ENCODE measurements at places on chromosomes 4 and X.

DNA sequence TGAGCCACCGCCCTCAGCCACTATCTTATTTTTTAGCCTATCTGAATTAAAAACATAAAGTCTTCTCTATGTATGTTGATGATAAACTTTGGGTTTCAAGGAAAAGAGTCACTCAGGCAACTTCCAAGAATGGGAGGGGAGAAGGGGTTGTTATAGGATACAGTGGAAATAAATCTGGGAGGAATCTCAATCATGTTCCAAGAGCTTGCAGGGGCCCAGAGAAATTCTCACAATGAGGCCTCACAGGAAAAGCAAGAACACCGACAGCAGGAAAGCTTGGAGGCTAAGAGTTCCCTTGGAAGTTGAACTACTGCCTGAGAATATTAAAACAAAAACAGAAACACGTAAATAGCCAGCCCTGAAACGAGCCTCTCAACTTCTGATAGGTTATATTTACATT, 384.6 kb upstream of the IGFBP7 start:
- DNase-seq = no peak

DNA sequence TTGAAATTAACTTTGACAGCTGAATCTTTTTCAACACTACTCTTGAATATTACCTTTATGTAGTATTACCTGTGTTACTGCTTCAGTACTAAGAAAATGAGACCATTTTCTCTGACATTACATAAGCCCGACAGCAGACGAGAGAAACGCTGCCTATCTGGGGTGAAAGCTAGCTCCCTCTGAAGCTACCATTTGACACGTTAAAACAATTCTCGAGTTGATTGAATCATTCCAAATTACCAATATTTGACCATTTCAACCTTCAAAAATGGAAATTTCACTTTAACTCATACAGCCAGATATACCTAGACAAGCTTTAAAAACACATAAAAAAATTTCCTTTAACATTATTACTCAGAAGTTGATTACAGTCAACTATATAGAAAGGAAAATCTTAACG, 836 bp downstream of the GPM6A start:
- no peak for DNase-seq

- no peak for DNase-seq
Observed at GRCh38 chr4:17911608-17912007, 100.8 kb downstream of the NCAPG start.

DNA sequence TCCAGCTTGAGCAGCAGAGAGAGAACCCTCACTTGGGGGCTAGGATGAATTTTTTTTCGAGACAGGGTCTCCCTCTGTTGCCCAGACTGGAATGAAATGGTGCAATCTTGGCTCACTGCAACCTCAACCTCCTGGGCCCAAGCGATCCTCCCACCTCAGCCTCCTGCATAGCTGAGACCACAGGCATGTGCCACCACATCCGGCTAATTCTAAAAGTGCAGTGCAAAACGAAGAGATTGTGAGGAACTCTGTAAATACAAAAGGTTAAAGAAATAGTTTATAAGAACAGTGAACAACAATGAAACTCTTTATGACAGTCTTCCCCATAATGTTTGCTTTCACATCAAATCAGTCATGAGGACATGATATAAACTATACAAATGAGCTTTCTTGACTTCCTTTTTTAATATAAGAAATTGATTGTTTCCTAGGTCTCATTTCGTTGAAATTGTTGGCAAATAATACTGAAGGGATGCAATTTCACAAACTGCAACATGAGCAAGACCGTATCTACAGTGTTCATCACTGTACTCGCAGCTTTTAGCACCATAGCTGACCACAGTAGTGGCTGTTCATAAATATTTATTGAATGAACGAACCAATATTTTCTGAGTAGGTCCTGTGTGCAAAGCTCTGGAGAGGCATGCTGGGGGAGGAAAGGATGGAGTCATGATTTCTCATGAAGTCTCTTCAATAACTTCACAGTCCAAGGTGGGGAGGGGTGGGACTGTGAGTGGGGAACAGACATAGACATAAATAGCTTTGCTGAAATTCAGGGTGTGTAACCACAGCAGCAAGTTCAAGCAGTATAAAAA, 116.1 kb downstream of the SHROOM3 start:
- no peak for DNase-seq

DNA sequence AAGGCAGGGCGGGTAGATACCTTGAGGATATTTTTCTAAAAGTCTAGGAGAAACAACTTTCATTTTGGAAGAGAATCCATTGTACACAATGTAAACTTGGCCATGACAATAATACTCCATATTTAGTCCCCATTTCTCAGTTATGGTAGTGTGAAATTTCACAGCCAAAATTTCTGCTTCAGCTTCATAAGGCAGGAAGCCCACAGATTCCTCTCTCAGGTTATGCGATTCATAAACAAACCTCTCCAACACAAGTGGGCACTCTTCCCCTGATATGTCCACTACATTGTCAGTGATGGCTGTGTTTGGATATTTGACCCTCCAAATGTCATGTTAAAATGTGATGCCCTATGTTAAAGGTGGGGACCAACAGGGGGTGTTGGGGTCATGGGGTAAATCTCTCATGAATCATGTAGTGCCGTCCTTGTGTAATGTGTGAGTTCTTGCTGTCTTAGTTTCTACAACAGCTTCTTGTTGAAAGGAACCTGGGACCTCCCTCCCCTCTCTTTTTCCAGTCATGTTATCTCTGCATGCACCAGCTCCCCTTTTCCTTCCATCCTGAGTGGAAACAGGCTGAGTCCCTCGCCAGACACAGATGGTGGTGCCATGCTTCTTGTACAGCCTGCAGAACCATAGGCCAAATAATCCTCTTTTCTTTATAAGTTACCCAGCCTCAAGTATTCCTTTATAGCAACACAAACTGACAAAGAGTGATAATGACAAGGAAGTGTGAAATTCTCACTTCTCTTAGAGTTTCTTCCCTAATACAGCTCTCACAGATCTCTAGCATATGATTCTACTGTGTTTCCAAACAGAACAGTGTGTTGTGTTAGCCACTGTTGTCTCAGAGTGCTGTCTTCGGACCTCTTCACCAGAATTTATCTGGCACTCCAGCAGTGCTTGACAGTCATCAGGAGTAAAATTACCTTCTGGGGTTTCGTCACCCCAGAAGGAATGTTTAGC, 598.4 kb upstream of the GNPDA2 start:
- DNase-seq = no peak

DNA sequence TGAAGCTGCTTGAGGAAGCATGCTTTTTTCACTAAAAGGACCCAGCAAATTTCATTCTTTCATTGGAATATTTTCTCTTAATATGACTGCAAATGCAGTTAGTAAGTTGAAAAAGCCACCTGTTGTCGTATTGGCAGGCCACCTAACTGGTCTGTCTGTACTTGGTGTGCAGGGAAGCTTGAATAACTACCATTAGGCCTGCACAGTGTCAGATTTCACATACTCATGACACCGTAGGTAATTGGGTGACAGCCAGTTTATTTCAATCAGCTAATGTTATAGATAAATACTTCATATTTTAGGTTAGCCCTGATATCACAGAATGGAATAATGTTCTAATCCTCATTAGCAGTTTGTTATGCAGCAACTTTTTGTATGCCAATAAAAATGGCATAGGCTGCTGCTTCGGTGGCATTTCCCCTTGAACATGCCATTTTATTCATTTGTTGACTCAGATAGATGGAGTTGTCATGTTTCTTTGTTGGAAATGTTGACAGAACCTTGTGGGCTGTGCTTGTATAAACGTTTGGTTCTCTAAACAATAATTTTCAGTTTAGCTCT, 173.7 kb downstream of the RPA4 start:
- DNase-seq = no peak

DNA sequence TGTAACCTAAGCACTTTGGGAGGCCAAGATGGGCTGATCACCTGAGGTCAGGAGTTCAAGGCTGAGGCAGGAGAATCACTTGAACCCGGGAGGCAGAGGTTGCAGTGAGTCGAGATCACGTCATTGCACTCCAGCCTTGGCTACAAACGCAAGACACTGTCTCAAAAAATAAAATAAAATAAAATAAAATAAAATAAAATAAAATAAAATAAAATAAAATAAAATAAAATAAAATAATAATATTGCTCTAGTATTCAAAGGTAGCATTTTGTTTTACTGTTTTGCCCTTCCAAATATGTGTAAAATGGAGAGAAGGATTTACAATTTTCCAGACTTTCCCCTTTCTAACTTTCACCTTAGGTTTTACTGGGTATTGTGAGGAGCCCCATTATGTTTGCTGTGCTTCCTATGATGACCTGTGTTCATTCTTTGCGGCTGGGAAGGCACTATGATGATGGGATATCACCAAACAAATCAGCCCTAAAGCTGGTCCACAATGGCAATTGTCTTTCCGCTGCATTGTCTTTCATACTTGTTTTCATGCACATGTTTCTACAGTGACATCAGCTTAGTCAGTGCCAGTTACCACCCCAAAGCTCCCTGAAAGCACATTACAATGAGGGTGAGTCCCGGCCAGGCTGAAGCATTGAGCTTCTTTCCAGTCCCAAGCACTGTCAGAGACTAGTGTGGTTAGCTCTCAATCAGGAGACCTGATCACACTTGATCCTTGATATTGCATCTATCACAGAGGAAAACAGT, 50.8 kb downstream of the DTHD1 start:
- DNase-seq = no peak

- DNase-seq = no peak
Observed at GRCh38 chrX:98203800-98204199, 1320.1 kb downstream of the RPA4 start.

- DNase-seq = no peak
Observed at GRCh38 chr4:55127521-55127920, 2.1 kb upstream of the KDR start.

- DNase-seq = no peak
Observed at GRCh38 chrX:134764202-134764785, 106.0 kb upstream of the PLAC1 start.

DNA sequence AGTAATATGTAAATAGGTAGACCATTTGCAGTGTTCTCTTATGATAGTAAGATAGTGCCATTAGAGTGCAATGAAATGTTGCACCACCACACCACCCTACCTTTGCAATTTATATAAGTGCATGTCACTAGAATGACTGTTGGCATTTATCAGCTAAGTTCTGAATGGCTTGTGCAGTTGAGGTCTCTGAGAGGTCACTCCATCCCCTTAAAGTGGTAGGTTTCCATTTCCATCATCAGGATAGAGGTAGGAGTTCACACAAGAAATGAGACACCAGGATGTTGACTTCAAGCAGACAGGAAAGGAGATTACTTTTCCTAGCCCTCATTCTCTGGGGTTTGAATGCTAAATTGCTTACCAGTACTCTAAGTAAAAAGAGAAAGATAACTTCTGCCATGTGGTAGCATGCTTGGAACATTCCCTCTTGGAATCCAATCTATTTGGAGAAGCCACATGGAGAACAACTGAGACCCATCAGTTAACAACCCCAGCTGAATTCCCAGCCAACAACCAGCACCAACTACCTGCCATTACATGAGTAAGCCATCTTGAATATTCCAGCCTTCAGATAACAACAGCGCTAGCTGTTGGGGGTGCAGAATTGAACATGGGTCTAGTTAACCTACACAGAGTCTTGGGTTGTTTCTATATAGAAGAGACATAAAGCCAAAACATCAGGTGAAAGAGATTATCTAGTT, 6.7 kb upstream of the LRBA start:
- no peak for DNase-seq

- no peak for DNase-seq
Observed at GRCh38 chrX:120015145-120016067, 62.1 kb downstream of the RHOXF2B start.

GRCh38 chr4:118398226-118399090, 45.7 kb upstream of the PRSS12 start:
- no peak for DNase-seq

- peak; percentile 96 for DNase-seq
Observed at GRCh38 chr4:98260579-98261404, at the start of gene RAP1GDS1. Gene RAP1GDS1 (plus strand): TSS chr4:98261384. CDS start chr4:98261566, 182 bp downstream.

DNA sequence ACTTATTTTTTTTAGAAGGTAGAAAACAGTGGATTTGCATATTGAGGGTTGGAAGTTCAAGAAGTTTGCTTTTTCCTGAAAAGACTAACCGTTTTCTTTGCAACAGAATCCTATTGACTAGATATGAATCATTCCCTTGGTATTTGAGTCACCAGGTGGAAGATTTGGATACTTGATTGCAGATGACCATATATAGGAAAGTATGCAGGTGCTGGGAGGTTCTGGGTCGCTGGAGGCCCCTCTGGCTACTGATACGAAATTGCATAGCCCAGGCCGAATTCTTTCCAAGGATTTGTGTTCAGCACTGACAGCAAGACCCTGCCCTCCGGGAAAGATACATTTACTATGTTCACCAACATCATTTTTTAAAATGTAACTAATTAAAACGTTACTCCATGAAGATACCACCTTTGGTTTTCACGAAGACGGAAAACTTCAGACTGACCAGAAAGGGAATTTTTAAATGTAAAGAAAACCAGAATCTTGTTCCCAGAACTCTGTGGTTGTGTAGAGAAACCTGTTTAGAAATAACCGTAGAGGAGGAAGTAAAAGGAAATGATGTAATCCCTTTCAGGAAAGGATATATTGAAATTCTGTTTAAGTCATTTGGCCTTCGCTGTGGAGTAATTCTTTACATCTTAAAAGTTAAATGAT, 946 bp downstream of the ANXA3 start:
- DNase-seq = no peak

DNA sequence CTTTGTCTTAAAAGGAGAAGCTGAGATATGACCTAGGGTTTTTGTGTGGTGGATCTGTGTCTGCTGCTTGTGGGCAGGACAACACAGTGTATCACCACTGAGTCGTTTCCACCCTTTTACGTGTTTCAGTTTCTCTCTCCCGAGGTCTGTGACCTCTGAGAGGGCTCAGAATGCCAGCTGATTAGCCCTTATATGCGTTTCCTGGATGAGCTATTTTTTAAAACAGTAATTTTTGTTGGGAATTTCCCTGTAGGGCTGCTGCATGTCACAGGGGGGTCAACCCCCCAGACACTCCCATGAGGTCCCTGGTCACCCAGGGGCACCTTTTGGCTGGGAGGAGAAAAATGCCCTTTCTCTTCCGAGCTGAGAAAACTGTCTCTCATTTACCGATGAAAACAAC, 170.4 kb upstream of the CASK start:
- DNase-seq = no peak

DNA sequence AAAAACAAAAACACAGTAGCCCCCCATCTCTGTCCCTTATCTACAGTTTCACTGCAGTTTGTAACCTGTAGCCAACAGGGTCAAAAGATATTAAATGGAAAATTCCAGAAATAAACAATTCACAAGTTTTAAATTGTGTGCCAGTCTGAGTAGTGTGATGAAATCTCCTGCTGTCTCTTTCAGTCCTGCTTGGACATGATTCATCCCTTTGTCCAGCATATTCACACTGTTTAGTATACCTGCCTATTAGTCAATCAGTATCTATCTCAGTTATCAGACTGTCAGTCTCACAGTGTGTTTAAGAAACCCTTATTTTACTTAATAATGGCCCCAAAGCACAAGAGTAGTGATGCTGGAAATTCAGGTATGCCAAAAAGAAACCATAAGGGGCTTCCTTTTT, 21.9 kb downstream of the CNOT6L start:
- no peak for DNase-seq

GRCh38 chr4:17665852-17666251, 51.4 kb downstream of the MED28 start:
- no peak for DNase-seq

DNA sequence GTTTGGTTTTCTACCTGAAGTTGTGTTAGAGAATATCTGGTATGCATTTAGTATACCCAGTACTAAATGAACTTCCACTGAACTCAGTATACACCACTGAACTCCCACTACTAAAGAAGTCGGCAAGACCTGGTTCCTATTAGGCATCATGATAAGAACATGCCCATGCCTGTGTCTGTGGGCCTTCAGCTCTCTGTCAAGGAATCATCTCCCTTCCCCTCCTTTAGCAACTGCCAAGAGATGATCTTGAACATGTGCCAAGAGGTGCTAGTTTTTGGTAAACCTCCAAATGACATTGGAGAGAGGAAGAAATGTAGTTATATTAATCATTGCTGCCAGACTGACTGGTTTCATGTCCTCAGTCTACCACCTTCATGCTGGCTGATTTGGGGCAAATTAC, 113.2 kb downstream of the ATP10D start:
- no peak for DNase-seq

Measured in AG09319 (cell line).